Tibial artery (tissue), 4 donors: ENCODE measurements at places on chromosomes 1 and 21.

- no peak for DNase-seq
Observed at GRCh38 chr1:12434174-12434573, 183.8 kb downstream of the DHRS3 start.

DNA sequence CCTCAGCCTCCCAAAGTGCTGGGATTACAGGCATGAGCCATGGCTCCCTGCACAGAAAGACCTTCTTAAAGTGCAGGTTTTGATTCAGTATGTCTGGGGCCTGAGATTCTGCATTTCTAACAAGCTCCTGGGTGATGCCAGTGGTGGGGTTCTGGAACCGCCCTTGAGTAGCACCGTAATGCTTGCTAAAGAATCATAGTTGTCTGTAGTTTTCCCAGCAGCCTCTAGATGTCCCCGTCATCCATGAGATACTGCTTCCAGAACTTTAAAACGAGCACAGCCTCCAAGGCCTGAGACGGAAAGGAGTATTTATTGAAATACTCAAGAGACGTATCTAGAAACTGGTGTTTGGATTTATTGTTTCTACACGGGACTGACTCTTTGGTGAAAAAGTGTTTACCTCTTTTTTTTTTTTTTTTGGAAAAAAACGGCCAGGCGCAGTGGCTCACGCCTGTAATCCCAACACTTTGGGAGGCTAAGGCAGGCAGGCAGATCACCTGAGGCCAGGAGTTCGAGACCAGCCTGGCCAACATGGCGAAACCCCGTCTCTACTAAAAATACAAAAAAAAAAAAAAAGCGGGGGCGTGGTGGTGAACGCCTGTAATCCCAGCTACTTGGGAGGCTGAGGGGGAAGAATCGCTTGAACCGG, 2.6 kb upstream of the TOR3A start:
- DNase-seq, result peak; percentile 60

- no peak for DNase-seq
Observed at GRCh38 chr1:65343286-65343685, 33.9 kb downstream of the DNAJC6 start.

- DNase-seq, result no peak
Observed at GRCh38 chr1:56430141-56430839, 149.1 kb downstream of the PLPP3 start.

DNA sequence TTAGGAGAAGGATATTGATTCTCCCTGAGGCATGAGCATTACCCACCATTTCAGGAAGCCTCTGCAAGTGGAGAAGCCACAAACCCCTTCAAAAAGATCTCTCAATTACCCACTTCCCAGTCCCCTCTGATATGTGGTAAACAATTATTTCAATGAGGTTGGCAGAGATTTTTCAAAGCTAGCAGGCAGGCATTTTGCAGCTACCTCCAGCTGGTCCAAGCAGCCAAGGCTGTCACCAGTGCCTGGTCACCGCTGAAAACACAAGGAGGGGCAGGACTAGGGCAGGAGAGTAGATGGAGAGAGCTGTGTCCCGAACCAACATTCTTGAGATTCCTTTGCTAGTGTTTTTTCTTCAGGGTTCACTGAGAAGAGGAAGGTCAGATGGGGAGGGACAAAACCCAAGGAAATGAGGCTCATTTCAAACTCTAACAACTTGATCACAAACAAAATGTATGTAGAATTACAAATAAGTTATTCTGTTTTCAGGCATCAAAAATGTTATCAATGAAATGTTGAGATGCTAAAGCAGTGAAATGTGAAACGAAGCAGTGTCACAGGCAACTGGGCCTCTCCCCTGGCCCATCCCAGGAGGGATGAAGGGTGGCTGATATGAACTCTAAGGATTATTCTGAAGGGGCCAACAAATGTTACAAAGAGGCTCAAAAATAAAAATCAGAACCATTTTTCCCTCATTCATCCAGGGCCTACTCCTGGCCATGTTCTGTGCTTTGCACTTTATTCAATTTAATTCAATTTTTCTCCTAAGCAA, 22.3 kb downstream of the APP start:
- DNase-seq, result no peak

DNA sequence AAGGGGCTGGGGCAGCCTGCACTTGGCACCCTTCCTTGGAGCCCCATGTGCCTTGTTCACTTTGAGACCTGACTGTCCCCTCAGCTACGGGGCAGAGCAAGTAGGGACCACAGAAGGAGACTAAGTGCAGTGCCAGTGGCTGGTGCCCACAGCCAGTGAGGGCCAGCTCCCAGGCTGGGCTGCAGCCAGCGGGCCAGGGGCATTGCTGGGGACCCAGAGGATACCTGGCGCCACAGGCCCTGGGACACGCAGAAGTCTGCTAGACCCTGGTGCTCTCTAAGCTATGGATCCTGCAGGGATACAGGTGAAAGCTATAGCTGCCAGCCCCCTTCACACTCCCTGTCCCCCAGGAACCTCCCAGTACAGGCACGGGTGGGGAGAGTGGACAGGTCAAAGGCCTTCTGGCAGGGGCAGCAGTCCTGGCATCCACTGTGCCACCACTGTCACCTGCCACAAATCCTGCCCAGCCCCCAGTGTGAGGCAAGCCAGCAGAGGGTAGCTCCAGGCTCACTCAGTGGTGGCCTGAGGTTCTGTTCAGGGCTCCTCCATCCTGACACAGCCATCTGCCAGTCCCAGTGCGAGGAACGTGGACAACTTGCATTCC, 1.3 kb downstream of the CLCNKA start:
- DNase-seq, result no peak

DNA sequence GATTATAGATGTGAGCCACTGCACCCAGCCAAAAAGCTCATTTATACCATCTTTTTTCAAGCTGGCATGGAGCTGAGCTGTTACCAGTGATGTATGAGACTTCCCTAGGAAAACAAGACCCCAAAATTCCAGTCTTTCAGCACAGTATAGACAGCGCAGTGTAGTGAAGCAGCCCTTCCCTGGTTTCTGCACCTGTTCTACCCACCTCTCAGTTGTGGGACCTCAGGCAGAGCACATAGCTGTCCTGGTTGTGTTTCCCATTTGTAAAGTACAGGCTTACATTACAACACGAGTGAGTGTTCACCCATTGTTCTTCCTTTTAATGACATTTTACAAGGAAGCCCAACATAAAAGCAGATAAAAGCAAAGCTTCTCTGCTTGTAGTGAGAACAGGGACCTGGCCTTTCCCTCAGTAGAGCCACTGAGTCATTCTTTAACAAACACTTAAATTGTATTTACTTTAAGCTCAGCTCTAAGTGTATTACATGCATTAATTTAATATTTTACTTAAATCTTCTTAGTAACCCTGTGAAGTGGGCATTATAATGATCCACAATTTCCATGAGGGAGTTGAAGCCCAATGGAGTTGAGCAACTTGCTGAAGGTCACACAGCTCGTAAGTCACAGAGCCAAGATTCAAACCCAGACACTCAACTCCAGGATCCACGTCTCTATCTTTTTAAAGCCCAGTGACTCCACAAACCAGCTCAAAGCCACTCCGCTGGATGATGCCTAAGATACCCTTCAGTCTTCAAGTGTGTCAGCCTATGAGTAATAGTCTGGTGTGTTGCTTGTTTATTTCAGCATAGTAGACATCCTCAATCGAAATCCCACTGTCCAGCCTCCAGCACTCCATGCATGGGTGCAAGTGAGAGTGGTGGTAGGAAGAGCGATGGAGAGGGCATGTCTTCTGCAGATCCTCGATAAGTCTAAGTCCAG, 40.5 kb upstream of the CAPZB start:
- DNase-seq, result no peak

- no peak for DNase-seq
Observed at GRCh38 chr21:34887105-34887442, 162.0 kb downstream of the RUNX1 start.

- DNase-seq, result no peak
Observed at GRCh38 chr1:236395230-236395946, 1.3 kb downstream of the EDARADD start.

GRCh38 chr1:183093786-183094298, 70.6 kb downstream of the LAMC1 start:
- no peak for DNase-seq

GRCh38 chr21:34008618-34009017, 64.8 kb upstream of the MRPS6 start:
- no peak for DNase-seq

DNA sequence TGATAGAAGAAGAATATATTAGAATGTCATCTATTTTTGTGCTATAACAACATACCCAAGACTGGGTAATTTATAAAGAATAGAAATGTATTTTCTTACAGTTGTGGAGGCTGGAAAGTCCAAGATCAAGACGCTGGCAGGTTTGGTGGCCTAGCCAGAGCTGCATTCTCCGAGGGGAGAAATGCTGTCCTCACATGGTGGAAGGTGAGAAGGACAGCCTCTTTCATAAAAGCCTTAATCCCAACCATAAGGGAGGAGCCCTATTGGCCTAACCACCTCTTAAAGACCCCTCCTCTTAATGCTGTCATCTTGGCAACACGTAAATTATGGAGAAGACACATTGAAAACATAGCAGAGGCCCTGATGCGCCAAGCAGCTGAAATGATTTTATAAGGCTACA, 60.1 kb upstream of the KAZN start:
- no peak for DNase-seq
